ENCODE measurements at places on chromosomes 7 and 10.

DNA sequence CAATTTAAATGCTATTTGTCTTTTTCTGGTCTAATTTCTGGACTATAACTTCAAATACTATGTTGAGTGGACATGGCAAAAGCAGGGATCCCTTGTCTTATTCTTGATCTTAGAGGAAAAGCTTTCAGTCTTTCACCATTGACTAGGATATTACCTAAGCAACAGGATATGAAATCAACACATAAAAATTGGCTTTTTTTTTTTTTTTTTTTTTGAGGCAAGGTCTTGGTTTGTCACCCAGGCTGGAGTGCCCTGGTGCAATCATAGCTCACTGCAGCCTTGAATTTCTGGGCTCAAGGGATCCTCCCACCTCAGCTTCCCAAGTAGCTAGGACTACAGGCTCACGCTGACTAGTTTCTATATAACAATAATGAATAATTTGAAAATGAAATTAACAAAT lies 90.8 kb downstream of the JMJD1C start:
- no peak for DNase-seq

GRCh38 chr7:110839866-110840265 lies 251.1 kb upstream of the LRRN3 start:
- no peak for DNase-seq

- no peak for DNase-seq
Measured at GRCh38 chr10:111934931-111935330, 248.6 kb downstream of the GPAM start.

- no peak for DNase-seq
Measured at GRCh38 chr7:116322541-116322940, 112.2 kb downstream of the TES start.

- no peak for DNase-seq
Measured at GRCh38 chr7:29748286-29749099, 57.8 kb upstream of the WIPF3 start.

GRCh38 chr7:4270941-4271715 lies 411.0 kb upstream of the FOXK1 start:
- DNase-seq: no peak

GRCh38 chr10:91117505-91117904 lies 103.0 kb upstream of the PCGF5 start:
- no peak for DNase-seq

GRCh38 chr10:83862723-83863122 lies 276.6 kb upstream of the GHITM start:
- no peak for DNase-seq

DNA sequence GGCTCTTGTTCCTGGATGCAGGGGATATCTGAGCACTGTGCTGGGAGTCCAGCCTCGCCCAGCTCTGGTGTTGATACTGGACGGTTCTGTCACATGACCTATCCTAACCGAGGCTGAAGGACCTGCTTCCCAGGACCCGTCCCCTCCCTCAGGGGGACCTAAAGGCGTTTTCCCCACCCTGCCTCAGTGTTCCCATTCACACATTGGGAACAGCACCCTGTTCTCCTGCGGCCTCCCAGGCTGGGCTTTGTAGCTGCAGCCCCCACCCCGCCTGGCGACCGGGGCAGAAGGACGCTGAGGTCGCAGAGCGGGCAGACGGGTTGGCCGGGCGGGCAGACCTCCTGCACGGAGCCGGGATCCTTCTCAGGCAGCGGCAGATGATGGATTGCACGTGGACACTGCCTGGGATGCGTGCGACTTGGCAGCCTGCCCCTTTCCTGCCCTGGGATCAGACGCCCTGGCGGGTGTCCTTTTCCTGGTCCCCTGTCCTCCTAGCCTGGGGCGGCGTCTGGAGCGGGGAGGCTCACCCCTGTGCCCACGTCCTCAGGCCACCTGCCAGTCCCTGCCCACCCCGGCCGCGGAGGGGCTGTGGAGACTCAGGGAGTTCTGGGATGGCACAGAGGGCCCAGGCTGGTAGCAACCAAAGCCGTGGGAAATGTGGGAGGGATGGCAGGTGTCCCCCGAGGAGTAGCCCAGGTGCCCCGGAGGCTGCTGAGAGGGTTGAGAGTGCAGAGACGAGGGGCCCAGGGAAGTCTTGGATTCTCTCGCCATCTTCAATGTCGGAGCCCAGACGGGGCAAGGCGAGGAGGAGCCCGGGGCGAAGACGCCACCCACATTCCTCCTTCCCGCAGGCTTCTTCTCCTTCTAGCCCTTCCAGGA lies 17.2 kb upstream of the PSMG3 start:
- no peak for DNase-seq

DNA sequence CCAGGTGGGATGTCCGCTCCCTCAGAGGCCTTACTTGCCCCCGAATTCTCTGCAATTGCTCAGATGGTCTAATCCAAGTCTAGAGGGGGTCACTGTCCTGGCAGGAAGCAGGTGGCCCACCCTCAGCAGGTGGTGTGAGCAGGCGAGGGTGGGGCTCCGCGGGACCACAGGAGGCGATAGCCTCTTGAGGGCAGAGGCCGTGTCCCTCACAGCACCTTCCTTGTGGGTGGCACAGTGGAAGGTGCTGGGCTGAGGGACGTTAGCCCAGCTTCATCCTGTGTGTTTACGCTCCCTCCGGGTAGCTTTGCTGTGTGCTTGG lies 38.3 kb upstream of the INPP5A start:
- DNase-seq: no peak

- DNase-seq: no peak
Measured at GRCh38 chr10:47137311-47137851, 162.6 kb upstream of the GDF10 start.

- no peak for DNase-seq
Measured at GRCh38 chr10:26508016-26508415, 69.9 kb downstream of the APBB1IP start.

DNA sequence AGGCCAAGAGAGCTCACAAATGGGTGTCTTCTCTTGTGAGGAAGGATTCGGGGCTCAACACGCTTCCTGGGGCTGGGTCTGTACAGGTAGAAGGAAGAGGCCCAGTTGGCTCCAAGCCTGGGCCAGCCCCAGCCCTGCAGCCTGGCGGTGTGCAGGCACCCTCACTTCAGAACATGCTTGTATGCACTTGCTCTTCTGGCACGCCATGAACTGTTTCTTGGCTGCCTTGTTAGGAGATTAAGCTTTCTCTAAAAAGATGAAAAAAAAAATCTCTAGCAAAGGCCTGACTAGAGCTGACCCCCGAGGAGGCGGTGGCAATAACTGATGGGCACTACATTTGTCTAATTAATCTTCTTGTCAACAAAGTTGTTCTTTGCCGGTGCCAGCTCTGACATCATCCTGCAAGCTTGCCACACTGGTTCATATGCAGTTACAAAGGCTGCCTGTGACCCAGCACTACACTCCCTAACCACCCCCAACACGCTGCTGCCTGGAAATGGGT lies 94.7 kb downstream of the WDR11 start:
- no peak for DNase-seq

DNA sequence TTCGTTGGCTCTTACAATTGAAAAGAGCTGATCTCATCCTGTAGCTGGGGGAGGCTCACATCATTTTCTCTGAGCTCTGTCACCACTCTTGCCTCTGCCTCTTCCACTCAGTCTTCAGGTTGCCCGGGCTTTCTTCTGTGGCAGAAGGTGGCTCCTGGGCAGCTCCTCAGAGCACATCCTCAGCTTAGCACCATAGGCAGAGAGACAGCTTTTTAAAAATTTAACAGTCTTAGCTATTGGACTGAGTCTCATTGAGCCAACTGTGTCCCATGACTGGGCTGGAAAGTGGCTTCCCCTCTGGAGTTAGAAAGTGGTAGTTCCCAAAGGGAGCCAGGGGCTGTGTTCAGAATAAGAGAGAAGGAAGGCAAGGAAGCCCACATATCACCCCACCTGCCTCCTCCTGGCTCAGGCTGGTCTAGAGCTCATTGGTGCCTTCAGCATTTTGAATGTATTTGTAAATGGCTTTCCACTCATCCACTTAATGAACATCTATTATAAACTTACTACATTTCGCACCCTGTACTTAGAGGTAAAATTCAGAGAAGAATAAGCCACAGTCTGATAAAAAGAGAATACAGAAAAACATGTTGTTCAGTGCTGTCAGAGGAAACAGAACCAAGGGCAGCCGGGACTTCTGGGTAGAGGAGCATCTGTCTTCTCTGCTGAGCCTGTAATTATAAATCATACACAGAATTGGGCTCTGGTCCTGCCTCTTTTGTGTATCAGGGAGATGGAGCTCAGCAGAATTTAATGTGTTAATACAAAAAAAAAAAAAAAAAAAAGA lies 119.3 kb downstream of the WDFY4 start:
- no peak for DNase-seq

GRCh38 chr10:70664702-70665195 lies 7.6 kb upstream of the ADAMTS14 start:
- peak; percentile 63 for DNase-seq

GRCh38 chr7:25026156-25026555 lies 46.2 kb upstream of the OSBPL3 start:
- DNase-seq: no peak

DNA sequence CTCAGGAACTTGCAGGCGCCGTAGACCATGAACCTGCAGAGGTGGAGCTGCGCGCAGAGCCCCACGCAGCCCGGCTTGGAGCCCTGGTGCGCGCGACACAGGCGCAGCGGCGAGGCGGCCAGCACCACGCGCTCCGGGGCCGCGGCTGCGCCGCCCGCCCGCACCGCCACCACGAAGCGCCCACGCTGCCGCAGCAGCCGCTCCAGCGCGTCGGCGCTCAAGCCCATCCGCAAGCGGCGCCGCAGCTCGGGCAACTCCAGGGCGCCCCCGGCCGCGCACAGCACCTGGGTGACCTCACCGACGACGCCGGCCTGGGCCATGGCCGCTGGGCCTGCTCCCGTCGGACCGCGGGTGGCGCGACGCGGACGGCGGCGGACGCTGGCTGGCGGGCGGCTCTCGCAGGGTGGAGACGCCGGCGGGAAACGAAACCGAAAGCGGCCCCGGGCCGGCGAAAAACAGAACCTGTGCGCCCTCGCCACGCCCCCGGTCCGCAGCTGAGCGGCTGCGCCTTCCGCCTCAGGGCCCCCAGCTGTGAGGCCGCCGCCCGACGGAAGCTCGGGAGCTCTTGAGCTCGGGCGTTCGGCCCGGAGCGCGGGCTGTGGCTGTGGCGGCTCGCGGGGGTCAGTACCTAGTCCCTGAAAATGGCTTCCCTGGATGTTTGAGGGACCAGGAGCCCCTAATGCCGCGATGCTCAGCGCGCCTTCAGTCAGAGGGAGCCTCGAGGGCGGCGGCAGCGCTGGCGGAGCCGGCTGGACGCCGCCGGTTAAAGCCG lies at the start of gene PARP12:
TSS of gene PARP12 (minus strand) at position 424 of the 772 bp plus-strand sequence. CDS start at position 320, 104 bp downstream.
- peak; percentile 37 for DNase-seq

DNA sequence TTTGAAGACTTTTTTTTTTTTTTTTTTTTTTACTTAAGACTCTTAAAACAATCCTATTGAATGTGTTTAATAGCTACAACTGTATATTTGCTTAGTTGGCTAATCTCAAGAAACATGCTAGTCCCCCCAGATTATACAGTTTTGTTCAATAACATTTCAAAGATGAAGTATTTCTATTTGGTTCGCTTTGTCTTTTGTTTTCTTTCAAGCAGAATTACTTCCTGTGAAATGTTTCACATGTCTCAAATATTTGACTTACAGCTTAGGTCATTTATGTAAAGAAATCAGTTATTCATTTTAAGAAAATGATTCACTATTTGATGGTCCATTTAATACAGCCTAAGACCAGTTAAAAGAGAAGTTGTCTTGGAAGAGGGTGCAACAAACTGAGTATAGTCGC lies 12.8 kb upstream of the LAMB1 start:
- DNase-seq: no peak

DNA sequence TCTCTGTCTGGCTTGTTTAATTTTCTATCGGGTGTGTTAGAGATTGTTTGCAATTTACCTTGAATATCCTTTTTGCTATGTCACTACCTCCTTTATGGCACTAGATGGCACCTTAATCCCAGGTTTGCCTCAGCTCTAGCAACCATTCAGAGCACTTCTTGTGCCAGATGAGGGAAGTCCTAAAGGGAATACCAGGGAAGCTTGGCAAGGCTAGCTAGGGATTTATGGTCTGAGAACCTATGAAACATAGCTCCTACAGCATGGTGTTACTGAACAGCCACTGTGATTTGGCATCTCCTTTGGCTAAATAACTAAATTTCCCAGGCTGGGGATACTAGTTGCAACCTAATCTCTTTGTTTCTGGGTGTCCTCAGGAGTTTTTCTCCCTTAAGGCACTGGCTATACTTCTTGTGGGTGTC lies 69.0 kb upstream of the VOPP1 start:
- peak; percentile 30 for DNase-seq

DNA sequence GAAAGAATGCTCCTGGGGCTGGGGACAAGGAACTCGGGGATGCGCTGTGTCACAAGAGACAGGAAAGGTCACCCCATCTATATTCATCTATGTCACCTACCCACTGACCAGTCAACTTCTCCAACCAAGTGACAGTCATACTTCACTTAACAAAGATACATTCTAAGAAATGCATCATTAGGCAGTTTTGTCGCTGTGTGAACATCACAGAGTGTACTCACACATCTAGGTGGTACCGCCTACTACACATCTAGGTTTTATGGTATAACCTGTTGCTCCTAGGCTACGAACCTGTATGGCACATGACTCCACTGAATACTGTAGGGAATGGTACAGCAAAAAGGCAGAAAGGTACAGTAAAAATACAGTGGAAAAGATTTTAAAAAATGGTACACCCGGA lies 3.8 kb upstream of the ADAM12 start:
- DNase-seq: no peak

Measured in GOT3 (cell line).